ENCODE measurements at places on chromosomes 12 and 14. TPM values are rescaled to one million over a fixed set of nuclear protein-coding genes. Genes with fewer than 3 reads are reported as not detected.
A peak's percentile ranks its signal among the peaks of the same experiment; 100 is the strongest.

DNA sequence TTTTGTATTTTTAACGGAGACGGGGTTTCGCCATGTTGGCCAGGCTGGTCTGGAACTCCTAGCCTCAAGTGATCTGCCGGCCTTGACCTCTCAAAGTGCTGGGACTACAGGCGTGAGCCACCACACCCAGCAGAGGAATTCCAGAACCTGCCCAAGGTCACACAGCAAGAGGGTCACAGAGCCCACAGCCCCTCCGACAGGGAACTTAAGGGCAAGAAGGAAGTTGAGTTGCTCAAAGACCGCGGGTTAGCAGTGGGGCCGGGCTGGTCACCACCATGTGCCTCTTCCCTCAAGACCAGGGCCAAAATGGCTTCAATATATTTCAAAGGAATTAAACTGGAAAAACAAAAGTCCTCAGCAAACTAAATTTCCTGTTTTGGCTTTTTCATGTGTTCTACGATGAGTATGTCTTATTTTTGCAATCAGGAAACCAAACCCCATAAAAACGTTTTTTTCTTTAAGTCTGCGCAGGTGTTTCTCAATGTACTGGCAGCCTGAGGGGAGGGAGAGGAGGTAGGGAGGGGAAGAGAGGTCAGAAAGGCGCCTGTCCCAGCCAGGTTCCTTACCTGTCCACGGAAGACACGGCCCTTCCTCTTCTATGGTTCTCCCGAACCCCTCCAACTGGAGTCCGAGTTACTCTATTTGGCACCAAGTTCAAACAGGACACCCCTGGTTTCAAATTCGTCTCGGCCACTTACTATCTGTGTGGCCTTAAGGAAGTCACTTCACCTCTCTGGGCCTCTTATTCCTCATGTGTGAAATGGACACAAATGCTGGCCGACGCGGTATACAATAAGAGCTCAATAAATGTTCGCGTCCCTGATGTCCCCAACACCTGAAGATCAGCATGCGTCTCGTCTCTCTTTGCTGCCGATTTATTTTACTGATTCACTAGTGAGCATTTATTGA, 778 bp downstream of the SLC8B1 start:
- DNase-seq: peak; percentile 16

- DNase-seq: no peak
Measured at GRCh38 chr14:35387219-35387618, 17.3 kb downstream of the NFKBIA start.

DNA sequence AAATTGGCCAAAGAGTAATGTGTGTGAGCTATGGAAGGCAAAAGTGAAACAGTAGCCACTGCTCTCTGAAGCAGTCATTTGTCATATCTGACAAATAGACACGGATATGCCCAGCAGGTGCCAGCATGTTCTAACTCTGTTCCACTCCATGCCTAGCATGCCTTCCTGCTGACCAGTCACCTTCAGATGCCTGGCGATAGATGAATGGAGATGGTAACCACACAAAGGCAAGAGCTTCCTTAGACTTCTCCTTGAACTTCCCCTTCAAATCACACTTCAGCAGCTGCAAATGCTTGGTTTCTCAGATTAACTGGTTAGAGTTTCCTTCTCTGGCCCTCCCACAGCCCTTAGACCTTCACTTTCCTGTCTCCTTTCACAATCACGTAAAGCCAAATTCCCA, 429.9 kb downstream of the DAD1 start:
- peak; percentile 91 for DNase-seq

DNA sequence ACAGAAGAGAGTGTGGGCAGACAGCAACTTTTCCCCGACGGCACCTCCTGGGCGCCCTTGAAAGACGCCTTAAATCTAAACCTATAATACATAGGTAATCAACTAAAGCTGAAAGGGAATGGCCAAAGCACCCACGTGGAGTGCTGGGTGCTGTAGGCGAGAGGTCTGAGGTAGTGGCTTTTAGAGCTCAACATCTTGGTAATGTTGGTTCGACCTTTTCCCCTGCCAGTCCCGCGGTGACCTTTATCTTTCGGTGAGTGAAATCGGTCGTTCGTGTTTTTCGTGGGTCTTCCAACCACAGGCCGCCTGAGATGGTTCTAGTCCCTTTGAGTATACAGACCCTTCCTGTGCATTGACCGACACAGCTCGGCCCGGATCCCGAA, 9.1 kb downstream of the OR6S1 start:
- peak; percentile 13 for DNase-seq

The TC2N gene
- total RNA-seq: 32.0 TPM

The MYH6 gene
- not detected for total RNA-seq

DNA sequence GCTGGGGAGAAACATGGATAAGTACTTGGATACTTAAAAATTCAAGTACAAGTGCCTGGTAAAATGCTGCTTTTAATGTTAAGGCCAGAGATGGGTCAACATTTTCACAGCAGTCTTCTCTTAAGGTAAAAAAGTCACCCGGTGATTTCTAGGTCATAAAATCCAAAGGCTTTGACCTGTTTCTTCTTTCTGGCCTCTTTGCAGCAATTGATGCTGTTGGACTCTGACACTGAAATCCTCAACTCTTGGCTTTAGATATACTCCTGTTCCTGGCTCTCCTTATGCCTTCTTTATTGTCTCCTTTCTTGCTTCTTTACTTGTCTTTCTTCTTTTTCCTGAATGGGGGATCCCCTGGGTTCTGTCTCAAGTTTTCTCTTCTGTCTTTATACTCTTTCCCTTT, 189.2 kb downstream of the SSPN start:
- DNase-seq: no peak

- no peak for DNase-seq
Measured at GRCh38 chr12:3838076-3838475, 35.1 kb downstream of the PARP11 start.

GRCh38 chr12:116050275-116050674, 227.2 kb downstream of the MED13L start:
- DNase-seq: no peak

The DIO2 gene
- total RNA-seq: 1.5 TPM

The OR4K2 gene
- total RNA-seq: not detected

DNA sequence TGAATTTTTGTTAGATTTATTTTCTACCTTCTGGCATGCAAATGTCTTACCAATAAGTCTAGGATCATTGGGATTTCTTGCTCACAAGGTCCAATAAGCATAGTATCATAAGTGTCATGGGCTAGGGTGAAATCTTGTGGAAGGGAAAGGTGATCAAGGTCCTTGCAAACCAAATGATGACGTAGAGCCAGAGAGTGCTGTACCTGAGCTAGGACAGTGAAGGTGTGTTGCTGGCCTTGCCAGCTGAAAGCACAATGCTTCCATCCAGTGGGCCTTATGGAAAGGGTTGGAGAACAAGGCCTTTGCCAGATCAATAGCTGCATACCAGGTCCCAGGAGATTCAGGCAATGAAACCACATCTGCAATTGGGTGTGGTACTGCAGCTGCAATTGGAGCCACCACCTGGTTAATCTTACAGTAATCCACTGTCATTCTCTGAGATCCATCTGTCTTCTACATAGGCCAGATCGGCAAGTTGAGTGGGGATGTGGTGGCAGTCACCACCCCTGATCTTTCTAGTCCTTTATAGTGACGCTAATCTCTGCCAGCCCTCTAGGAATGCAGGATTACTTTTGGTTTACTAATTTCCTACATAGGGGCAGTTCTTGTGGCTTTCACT, 208.9 kb upstream of the MYL2 start:
- DNase-seq: no peak

The GPR135 gene
- total RNA-seq: 4.8 TPM
